GM18507 (cell line): ENCODE measurements at places on chromosomes 13 and 19.

DNA sequence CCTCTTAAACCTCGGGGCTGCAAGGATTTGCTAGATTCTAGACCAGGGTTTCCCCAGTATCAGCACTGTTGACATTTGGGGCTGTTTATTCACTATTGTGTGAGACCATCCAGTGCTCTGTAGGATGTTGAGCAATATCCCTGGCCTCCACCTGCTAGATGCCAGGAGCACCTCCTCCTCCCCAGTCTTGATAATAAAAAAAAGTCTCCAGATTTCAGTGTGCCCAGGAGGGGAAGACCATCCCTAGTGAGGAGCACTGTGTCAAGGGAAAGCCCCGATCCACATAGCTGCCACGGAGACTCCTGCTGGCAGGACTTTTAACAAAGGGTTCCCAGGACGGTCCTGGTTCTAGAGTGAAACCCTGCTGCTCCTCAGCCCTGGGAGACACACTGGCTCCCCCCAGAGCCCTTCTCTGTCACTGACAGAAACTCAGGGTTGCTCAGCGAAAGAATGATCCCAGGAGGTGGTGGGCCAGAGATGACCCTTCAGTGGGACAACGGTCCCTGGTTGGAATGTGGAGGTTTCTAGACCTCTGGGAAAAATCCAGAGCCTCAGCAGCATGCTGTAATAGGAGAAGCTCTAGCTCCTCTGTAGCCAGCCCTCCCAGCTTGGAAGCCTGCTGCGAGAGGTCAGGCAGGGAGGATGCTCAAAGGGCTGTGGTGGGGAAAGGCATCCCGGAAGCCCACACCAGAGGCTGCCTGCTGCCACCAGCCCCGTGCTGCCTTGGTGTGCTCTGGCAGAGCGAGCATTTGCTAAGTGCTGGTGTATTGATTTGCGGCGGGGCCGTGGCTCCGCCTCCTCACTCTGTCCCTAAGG is 20.3 kb downstream of the LYL1 start:
- no peak for DNase-seq

DNA sequence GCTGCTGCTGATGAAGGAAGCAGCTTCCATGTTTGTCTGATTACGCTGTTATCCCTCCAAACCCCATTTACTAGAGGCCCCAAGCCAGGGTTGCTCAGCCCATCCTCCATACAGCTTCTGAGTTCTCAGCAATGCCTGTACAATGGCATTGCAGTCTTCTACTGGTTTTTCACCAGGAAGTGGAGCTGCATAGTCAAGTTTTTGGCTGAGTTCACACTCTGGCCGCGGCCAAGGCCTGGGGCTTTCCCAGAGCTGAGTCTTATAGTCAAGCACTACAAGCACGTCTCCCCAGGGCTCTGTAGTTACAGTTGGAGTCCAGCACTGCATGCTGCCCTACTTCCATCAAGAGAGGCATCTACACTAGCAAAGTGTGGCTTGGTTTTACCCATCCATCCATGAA is 182.5 kb downstream of the POU4F1 start:
- no peak for DNase-seq

DNA sequence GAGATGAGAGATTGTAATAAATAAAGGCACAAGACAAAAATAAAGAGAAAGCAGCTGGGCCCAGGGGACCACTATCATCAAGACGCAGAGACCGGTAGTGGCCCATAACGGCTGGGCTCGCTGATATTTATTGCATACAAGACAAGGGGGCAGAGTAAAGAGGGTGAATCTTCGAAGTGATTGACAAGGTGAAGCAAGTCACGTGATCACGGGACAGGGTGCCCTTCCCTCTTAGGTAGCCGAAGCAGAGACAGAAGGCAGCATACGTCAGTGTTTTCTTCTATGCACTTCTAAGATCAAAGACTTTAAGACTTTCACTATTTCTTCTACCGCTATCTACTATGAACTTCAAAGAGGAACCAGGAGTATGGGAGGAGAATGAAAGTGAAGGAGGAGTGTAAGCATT is 4.6 kb upstream of the PRKCG start:
- no peak for DNase-seq

DNA sequence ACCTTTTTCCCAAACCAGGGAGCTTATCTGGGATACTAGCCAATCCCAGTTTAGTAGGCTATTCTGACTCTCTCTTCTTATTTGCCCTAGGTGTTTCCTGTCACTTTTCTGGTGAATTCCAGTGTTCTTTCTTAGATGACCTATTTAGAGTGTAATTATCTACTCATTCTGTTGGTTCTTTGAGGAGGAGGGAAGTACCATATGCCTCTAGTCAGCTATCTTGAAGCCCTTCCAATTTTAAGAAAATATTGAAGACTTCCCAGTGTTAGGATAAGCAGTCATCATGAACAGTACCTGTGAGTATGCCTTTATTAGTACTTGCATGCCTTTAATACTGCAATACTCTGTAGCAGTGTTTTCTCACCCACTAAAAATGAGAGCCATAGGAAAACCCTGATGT is 724.3 kb upstream of the SLITRK1 start:
- DNase-seq, result no peak

- no peak for DNase-seq
Observed at GRCh38 chr13:73943137-73943964, 190.9 kb downstream of the KLF12 start.

DNA sequence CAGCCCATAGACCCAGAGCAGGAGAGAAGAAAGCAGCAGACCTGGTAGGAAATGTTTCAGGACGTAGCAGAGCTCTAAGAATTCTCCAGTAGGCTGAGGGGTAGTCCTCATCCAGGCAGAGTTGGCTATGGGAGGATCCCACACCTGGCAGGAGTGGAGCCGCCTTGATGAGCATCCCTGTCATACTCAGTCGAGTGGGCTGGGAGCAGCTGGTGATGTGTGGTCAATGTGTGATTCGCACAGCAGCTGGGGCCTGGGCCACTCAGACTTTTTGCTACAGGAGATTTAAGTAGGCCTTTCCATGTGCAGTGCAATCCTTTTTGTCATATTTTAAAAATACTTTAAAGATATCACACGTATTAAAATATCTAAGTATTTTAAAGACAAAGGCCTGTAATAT is 56.6 kb downstream of the MYO16 start:
- no peak for DNase-seq

GRCh38 chr13:113616991-113617749 is 32.6 kb downstream of the TFDP1 start:
- no peak for DNase-seq

DNA sequence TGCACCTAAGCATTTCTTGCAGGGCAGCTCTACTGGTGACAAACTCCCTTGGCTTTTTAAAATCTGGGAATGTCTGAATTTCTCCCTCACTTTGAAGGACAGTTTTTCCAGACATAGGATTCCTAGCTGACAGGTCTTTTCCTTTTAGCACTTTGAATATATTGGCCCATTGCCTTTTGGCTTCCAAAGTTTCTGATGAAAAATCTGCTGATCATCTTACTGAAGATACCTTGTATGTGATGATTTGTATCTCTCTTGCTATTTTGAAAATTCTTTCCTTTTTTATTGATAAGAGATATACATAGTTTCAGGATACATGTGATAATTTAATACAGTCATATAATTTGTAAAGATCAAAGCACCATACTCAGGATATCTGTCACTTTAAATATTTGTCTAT is 211.1 kb downstream of the ZIC5 start:
- no peak for DNase-seq

- no peak for DNase-seq
Observed at GRCh38 chr13:21104199-21105019, 43.0 kb upstream of the LATS2 start.

DNA sequence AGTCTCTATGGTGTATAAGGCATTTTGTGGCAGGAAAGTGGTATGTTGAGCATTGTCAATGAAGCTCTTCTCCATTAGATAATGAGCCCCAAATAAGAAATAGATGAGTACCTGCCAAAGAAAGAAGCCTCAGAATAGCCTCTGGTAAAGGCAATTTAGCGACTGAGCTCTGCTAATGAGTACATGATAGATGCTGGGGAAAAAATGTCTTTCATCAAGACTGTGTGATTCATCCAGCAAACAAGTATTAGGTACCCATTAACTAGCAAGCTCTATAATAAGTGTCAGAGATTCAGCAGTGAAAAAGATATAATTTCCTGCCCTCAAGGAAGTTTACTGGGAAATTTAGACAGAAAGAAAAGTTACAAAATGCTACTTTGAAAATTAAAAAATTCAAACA is 294.6 kb downstream of the ITGBL1 start:
- DNase-seq, result no peak

GRCh38 chr13:80962173-80962572 is 621.2 kb upstream of the SPRY2 start:
- DNase-seq, result no peak

- no peak for DNase-seq
Observed at GRCh38 chr19:14674764-14675163, at the start of gene ADGRE3. TSS of gene ADGRE3 (minus strand) at chr19:14674844. CDS start at chr19:14674770, 74 bp downstream.
